ENCODE measurements at places on chromosomes 11 and 22.

DNA sequence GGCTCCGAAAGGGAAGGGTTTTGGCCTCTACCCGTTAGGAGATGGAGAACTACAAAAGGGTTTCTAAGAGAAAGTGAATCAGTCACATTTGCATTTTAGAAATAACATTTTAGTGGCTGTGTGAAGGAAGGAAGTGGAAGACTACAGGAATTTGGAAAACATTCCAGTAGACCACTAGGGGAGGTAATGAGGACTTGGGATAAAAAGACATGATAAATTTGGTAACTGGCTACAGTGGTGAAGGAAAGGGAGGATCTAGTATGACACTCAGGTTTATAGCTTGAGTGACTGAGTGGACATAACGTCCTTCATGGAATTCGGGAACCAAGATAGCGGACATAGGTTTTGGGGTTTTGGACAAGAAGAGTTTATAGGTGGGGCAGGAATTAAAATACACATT, 7.0 kb upstream of the RRM1 start:
- no peak for DNase-seq

- DNase-seq: no peak
Measured at GRCh38 chr22:45880716-45881523, 96.0 kb downstream of the WNT7B start.

DNA sequence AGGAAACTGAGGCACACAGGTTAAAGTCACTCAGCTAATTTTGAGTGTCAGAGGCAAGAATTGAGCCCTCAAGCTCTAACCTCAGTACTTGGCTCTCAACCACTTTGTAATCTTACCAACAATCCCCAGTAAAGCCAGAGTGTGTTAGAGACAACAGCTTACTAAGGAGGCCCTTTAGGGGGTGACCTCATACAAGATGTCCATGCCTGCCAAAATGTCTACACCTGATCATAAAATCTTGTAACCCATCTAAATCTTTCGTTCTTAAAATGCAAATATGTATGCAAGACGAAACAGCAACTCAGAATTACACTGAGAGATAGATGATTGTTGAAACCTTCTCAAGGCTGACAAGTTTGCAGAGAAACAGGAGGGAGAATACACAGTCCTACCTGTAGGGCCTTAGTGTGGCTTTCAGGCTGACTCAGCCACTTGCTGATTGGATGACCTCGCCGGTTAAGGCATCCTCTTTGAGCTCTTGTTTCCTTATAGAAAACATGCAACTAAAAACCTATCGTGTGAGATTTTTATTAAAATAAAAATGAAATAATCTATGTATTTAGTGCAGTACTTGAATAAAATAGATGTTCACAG, 143.2 kb downstream of the OPCML start:
- no peak for DNase-seq

DNA sequence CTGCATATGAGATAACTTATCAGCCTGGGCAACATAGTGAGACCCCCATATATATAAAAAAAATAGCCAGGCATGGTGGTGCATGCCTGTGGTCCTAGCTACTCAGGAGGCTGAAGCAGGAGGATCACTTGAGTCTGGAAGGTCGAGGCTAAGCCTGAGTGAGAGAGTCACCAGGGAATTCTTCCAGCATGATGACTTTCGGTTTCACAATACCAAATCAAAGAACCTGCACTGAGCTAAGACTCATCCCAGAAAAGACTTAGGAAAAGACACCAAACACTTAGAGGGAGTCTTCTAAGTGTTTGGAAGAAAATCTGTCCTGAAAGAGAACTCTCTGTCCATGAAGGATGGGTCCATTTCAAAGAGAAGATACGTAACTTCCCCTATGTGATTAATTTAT, 12.7 kb downstream of the STK33 start:
- no peak for DNase-seq

DNA sequence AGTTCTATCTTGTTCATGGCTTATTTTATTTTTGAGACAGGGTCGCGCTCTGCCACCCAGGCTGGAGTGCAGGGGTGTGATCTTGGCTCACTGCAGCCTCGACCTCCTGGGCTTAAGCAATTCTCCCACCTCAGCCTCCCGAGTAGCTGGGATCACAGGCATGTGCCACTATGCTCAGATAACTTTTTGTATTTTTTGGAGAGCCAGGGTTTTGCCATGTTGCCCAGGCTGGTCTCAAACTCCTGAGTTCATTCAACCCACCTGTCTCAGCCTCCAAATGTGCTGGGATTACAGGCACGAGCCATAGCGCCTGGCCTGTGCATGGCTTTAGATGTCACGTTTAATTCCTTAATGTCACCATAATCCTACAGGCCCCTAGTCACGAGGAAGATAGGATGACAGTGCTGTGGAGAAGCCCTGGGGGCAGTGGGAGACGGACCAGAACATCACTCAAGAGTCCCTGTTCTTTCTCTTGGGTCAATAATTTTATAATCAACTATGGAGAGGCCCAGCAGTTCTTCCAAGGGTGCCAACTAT, 99.5 kb downstream of the RDX start:
- no peak for DNase-seq

DNA sequence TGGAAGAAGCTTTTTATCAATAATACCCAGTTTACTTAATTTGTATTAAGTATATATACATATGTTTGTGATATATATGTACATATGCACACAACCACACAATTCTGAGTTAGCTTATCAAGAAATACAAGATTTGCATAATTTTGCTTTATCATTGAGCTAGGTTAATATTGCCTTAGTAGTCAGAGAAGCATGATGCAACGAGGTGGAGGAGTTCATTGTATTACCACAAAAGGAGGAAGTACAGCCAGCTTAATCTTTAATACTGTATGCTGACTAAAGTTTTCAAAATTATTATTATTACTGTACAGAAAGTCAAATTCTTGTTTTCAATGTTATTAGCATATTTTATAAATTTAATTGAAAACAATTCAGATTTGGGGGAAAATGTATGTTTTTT, 278.4 kb upstream of the PDGFD start:
- no peak for DNase-seq

DNA sequence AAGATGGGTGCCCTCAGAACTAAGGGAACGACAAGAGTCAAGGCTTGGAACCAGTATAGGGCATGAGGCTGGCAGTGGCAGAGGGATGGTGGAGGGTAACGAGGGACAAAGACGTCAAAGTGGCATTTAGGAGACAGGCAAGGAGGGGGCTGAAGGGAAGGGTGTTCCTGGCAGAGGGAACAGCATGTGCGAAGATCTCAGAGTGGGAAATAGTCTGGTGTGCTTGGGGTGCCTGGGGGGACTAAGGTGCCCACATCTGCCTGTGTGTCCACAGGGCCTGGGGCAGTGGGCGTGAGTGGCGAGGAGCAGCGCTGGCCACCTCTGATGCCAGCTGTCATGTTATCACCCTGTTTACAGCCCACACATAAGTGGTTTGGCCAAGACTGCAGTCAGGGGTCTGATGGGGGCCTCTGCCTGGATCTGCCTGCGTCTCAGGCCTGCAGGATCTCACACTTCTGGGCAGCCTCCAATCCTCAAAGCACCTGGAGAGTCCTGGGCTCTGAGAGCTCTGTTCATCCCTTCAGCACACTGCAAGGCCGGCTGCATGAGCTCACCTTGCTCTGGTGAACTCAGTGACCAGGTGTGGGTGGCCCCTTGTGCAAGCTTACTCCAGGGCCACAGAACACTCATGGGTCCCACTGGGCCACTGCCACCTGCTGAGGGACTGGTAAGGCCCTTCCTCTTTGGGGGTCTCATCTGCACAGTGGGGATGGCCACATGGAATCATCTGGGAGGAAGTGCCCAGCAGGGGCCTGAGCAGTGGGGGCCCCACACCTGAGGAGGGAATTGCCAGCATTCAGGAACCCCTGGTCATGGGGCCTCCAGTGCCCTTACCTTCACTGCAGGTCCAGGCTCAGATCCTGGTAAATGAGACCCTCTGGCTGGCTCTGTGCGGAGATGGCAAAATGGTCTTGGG, 89.7 kb upstream of the SHISAL1 start:
- no peak for DNase-seq

- DNase-seq: no peak
Measured at GRCh38 chr11:3077189-3077836, 20.1 kb upstream of the CARS1 start.

DNA sequence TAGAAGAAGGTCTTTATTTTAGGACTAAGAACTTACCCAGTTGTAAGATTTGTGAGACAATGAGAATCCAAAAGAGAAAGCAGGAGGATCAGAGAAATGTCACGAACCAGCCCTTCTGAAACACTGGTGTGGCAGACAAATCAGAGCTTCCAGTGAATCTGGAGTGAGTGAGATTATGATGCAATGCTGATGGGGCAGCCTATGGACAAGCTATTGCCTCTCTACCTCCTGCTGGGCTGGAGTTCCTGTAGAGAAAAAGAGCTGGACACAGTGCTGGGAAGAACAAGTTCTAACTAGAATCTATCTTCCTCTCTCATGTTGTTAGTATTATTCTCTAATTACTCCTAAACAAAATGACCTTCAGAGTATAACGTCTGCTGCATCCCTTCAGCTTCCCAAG, 12.0 kb upstream of the ANO3 start:
- DNase-seq: no peak

DNA sequence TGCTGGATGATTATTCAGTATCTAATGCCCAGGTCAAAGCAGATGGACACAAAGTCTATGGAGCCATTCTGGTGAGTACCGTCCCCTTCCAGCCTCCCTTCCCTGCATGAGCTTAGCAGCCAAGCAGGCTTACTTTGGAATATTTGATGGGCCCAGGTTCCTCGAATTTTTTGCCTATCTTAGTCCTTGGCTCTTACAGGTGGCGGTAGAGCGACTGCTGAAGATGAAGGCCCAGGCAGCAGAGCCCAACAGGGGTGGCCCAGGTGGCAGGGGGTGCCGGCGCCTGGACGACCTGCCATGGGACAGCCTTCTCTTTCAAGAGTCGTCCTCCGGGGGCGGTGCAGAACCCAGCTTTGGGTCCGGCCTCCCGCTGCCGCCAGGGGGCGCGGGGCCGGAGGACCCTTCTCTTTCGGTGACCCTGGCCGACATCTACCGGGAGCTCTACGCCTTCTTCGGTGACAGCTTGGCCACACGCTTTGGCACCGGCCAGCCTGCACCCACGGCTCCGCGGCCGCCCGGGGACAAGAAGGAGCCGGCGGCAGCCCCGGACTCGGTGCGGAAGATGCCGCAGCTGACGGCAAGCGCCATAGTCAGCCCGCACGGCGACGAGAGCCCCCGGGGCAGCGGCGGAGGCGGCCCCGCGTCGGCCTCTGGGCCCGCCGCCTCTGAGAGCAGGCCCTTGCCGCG, 741 bp upstream of the TMEM179B start:
- DNase-seq: peak; percentile 85

DNA sequence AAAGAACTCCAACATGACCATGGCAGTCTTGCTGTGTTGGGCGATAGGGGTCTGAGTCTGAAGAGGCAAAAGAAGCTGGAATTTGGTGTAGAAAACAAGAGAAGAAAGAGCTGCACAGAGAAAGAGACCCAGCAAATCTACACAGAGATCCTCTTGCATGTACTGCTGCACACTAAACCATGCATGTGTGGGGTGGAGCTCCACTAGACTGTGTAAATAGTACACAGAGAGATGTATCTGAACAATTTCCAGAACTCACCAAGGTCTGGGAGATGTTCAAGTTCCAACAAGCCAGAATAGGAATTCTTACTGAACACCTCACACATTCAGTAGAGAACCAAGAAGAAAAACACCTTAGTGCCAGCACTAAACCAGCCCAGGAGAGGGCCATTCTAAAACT, 42.3 kb downstream of the CSF2RB start:
- DNase-seq: no peak

GRCh38 chr22:40020956-40021355, 26.2 kb downstream of the FAM83F start:
- no peak for DNase-seq

DNA sequence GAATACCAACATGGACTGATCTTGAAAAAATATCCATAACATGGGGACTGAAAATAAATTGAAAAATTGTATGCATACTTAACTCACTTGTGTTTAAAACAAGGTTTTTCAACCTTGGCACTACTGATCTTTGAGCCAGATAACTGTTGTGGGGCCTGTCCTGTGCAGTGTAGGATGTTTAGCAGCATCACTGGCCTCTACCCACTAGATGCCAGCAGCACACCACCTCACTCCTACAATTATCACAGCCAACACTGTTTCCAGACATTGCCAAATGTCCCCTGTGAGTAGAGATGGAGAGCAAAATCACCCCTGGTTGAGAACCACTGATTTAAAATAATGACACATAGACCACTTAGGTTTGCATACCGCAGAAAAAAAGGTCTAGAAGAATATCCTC, 45.0 kb upstream of the SLC1A2 start:
- no peak for DNase-seq

GRCh38 chr22:50183141-50183971, 2.4 kb upstream of the TRABD start:
- DNase-seq: no peak

DNA sequence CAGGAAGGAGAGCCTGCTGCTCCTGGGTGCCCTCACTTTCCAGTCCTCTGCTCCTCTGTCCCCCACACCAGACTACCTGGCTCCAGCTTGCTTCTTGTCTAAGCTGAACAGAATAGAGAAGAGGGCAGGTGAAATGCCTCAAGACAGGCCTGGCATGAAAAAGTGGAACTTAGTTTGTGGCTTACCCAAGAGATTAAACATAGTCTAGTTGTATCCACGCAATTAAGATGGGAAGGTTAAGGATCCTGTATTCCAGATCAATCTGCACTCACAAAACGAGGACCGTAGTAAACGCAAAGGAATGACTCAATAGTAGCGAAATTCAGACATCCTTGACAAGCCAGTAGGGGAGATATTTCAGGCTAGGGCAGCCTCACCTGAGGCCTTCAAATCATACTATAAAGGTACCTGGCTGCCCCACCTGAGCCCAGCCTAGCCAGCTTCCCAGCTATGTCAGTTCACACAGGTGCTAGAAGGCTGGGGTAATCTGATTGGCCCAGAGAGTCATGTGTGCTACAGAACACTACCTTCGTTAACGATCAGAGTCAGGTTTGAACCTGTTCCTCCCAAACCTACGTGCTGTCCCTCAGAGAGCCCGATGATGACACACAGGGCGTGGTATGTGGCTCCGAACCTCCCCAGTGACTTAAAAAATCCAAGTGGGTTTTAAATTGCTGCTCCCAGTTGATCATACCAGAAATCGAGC, 46.5 kb downstream of the AHNAK start:
- DNase-seq: no peak

GRCh38 chr11:118126082-118126838, 26.4 kb downstream of the SCN4B start:
- no peak for DNase-seq

DNA sequence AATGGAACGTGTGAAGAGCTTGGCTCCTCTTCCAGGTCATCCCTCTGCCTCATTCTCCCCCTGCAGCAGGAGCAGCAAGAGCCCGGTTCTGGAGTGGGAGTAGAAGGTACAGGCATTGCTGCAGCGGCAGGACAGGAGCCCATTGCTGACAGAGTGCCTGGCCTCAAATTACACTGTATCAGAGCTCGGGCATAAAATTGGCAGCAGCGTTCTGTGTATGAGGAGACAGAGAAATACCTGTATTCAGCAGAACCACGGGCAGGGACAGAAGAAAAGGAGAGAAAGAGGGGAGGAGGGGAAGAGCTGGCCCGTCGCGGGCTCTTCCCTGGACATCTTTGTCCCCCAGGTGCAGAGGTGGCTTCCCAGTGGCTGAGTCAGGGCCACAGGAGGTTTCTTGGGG, 2.6 kb upstream of the NCF4 start:
- DNase-seq: no peak

GRCh38 chr22:39967103-39967829, 7.1 kb downstream of the TMA7B start:
- no peak for DNase-seq
